Stimulated activated CD8-positive, alpha-beta memory T cell treated with anti-CD3 and anti-CD28 coated beads, Interleukin-4, amount 100 ng/mL, for 1 hour (primary cell): ENCODE measurements at places on chromosomes 3 and 15.

GRCh38 chr3:150917951-150918350 lies 12.7 kb upstream of the MINDY4B start:
- DNase-seq, result no peak

DNA sequence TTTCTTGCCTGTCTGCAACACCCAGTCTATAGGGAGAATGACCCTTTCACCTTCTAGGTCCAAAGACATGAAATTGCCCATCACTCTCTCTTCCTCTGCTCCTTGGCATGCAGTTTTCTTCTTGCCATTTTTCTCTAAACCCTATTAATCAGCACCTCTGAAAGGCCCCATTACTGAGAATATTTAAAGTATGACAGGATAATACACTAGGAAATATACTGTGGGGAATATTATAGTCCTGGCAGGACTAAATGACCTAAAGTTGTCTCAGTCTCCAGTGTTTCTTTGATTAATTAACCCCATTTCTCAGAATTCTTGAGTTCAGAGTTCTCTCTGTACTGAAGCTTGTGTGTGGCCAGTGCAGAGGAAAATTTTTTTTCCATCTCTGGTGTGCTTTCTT lies 730.7 kb downstream of the AGBL1 start:
- no peak for DNase-seq

- DNase-seq, result no peak
Measured at GRCh38 chr3:119973018-119973646, 121.1 kb downstream of the GSK3B start.

- no peak for DNase-seq
Measured at GRCh38 chr3:143475981-143476380, 356.4 kb downstream of the CHST2 start.
